ENCODE measurements at places on chromosomes 16 and 17.
A peak's percentile ranks its signal among the peaks of the same experiment; 100 is the strongest.

DNA sequence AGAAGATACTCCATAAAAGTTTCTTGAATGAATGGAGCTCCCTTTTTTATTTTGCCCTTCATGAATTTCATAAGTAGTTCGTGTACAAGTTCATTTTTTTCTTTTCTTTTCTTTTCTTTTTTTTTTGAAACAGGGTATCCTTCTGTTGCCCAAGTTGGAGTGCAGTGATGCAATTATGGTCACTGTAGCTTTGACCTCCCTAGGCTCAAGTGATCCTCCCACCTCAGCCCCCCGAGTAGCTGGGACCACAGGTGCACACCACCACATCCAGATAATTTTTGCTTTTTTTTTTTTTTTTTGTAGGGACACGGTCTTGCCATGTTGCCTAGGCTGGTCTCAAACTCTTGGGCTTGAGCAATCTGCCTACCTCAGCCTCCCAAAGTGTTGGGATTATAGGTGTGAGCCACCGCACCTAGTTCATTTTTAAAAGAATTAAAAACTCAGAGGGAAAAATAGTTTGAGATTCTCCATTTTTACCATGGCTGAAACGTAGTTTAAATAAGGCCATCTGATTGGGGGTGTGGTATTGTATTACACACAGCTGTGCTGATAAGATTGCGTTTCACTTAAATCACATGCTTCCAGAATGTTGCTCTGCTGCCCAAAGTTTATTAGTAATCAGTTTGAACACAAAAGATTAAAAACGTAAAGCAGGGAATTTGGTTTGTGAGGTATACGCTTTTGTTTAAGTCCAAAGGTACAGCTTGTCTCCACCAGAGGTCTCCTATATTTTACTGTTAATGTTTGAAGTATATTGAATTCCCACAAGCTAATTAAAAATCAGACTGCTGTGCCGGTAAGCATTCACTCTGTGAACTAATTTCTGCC lies 154.1 kb downstream of the SOCS1 start:
- no peak for DNase-seq

GRCh38 chr16:35298460-35299243 lies 1839.2 kb downstream of the TP53TG3F start:
- DNase-seq: no peak

- DNase-seq: no peak
Observed at GRCh38 chr17:80619535-80620235, 75.0 kb downstream of the RPTOR start.

DNA sequence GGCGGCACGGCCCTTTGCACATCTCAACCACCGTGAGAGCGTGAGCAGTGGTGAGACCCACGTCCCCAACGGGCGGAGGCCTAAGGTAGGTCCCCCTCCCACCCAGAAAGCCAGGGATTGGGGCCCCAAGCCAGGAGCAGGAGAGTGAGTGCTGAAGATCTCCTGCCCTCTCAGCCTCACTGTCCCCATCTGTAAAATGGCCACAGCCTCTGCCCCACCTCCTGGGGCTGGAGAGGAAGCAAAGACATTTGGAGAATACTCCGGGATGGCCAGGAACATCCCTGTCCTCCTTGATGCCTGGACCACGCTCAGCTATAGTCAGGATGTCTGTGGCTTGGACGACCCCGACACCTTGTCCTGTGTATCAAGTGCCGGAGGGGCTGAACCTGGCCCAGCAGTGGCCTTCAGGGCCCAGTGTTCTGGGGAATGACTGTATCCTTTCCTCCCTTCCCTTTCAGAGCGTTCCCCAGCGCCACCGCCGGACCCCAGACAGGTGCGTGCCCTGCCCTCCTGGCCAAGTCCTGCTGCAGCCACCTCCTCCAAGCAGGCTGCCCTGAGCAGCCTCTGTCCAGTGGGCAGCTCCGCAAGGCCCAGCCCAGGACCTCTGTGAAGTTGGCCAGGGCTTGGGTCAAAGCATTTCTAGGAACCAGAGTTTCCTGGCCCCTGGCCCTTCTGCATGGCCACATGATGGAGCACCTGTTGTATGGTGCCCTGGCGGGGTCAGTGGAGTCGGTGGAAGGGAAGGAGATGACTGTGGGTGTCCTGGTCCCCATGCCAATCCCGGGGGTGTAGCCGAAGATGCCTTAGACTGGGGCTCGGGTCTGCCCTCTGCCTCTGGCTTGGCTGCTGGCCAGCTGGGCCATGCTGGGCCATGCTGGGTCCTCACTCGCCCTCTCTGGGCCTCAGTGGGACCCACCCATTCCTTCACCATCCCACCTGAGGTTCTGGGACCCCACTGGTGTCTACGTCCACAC lies 38.4 kb downstream of the ADCY7 start:
- DNase-seq: no peak

- DNase-seq: no peak
Observed at GRCh38 chr16:15616475-15617165, 26.3 kb downstream of the MARF1 start.

- no peak for DNase-seq
Observed at GRCh38 chr16:11165894-11166665, 89.9 kb downstream of the SOCS1 start.

GRCh38 chr17:38750312-38751121 lies 2.0 kb upstream of the PSMB3 start:
- DNase-seq: no peak

- peak; percentile 40 for DNase-seq
Observed at GRCh38 chr16:89828199-89828869, at the start of gene SPIRE2. Gene SPIRE2, plus strand, starts transcription at chr16:89828475. Its CDS starts 76 bp downstream, at chr16:89828551.

DNA sequence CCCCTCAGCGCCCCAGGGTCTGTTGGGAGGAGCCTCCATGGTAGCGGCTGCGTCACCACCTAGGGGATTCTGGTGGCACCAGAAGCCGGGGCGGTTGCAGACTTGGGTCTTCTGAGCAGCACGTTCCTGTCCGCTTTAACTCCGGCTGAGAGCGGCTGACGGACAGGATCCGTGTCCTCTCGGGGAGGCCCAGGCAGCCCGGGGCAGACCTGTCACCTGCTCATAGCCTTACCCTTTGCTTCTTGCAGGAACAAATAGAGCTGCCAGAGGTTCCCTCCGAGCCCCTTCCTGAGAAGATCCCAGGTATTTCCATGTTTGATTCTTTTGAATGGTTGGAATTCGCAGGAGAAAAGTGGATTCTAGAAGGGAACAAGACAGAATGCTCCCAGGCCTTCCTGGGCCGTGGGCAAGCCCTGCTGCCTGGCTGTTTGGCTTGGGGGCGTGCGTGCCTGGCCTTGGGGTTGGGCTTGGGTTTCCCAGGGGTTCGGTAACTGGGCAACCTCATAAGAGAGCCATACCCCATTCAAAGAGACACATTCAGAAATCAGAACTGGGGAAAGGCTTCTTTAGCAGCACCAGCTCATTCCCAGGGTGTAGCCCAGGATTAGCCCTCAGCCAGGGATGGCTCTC lies 6.6 kb downstream of the CHMP6 start:
- no peak for DNase-seq

- no peak for DNase-seq
Observed at GRCh38 chr17:37168731-37169353, 206.9 kb upstream of the C17orf78 start.

DNA sequence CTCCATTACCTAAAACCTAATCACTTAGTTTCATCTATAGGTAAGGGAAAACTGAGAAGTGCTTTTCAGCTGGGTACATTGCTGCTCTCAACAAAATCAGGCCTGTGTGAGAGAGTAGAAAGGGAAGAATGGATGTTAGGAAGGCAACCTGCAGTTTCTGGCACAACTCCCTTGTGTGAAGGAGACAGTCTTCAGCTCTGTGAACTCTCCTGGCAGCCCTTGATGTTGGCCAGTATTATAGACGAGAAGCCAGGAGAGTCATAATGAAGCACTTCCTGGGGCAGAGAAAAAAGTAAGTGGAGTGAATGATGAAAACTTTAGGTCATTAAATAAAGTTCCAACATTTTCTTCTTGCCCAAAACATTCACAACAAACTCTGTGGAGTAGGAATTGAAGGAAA lies 260.1 kb downstream of the IRX3 start:
- no peak for DNase-seq

GRCh38 chr17:77594416-77595209 lies 363.9 kb upstream of the TNRC6C start:
- DNase-seq: no peak

DNA sequence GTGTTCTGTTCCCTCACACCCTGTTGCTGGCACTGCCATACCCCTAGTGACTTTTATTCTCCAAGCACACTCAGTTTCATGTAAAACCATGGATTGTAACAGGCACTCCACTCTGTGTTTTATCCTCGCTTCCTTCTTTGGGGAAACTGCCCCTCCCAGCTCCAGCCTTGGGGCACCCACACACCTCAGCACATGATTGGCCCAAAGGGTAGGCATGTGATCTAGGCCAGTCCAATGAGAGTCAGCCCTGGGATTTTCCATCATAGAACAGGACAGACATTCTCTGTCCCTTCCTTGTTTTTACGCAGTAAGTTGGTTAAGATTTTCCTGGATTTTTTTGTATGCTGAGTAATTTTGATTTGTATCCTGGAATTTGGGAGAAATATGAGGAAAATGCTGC lies 115.4 kb downstream of the C16orf95 start:
- DNase-seq: no peak

DNA sequence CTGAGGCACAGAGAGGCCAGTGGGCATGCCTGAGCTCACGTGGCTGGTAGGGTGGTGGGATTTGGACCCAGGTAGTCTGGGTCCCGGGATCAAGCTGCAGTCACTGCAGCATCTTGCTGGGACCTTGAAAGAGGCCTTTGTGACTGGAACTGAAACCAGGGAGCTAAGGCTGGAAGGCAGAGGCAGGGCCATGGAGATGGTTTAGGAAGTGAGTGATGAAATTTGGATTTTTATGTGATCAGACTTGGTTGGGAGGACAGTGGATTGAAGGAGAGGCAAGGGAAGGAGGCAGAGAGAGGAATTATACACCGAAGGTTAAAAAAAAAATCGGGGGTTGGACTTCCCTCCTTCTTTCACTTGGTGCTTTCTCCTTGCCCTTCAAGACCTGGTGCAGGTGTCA lies 255.4 kb upstream of the CACNG5 start:
- DNase-seq: no peak

- no peak for DNase-seq
Observed at GRCh38 chr17:7416323-7416722, 3.8 kb upstream of the SPEM1 start.

- DNase-seq: no peak
Observed at GRCh38 chr17:75490173-75490743, 25.1 kb downstream of the CASKIN2 start.

DNA sequence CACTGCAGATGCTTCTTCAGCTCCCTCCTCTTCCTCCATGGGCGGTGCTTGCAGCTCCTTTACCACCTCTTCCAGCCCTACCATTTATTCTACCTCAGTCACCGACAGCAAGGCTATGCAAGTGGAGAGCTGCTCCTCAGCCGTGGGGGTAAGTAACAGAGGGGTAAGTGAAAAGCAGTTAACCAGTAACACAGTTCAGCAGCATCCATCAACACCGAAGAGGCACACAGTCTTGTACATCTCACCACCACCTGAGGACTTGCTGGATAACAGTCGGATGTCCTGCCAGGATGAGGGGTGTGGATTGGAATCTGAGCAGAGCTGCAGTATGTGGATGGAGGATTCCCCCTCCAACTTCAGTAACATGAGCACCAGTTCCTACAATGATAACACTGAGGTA lies 79.3 kb downstream of the NQO1 start:
- no peak for DNase-seq

DNA sequence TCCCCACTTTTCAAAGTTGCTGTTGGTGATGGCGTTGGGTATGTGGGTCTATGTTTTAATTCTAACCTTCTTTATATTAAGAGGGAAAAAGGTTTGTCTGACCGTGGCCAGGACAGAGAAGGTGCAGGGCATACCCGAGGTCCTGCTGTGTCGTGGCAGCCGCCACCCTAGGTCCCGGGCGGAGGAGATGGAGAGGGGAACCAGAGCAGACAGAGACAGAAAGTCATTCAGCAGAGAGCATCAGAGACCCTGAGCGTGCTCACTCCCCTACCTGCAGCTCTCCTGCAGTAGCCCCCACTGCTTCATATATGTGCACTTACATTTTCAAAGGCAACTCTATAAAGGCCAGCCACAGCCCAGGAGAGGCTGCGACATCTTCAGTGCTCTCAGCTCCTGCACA lies 327.2 kb upstream of the TNRC6C start:
- no peak for DNase-seq

DNA sequence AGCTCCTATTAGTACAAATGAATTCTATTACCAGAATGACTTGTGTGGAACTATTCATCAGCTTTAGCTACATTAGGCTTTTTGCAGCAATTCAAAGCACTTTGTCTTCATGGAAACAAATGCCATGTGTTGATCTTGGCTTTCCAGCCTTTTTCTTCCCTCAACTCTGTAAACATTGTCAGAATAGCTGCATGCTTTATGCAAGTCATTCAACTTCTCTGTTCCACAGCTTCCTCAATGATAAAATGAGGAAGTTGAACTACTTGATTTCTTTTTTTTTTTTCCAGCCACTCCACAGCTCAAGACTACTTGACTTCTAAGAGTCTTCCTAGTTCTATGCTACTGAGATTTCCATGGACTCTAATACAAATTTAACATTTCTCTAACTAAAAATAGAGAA lies 41.1 kb downstream of the KIAA0753 start:
- no peak for DNase-seq

- no peak for DNase-seq
Observed at GRCh38 chr17:78034429-78035091, 76.1 kb downstream of the TNRC6C start.

DNA sequence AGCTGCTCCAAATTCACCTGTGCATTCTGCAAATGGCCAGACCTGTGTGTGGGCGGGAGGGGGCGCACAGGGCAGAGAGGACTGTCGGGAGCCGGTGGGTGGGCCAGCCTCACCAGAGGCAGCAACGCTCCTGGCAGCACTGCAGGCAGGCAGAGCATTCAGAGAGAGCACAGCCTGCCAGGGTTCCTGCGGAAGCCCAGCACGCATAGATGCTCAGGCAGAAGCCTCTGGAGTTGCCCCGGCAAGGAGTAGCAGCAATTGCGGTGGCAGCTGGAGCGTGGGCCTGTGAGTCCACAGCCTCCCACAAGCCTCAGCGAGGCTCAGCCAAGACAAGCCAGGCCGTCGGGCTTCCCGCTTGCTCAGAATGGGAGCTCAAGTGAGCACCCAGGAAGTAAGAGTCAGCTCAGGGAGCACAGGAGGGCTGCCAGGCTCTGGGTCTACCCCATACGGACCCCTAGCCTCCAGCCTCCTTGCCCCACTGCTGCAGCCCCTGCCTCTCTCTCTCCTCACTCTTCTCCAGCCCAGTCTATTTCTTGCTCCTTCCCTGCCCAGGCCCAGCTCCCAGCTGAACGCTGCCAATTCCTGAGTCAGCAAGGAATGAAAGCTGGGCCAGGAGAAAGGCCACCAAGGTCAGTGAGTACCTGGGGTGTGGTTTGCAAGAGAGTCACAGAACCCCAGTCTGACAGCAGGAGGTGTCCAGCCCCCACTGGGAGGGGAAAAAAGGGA lies 9.6 kb downstream of the EMC6 start:
- DNase-seq: no peak

GRCh38 chr16:14289692-14290340 lies 218.7 kb downstream of the MRTFB start:
- no peak for DNase-seq

GRCh38 chr16:73432850-73433730 lies 385.2 kb upstream of the ZFHX3 start:
- DNase-seq: no peak

- DNase-seq: no peak
Observed at GRCh38 chr16:68367030-68367429, 56.2 kb downstream of the PRMT7 start.

Measured in stimulated activated CD8-positive, alpha-beta memory T cell treated with anti-CD3 and anti-CD28 coated beads, Interleukin-15, amount 100 ng/mL, for 4 hours (primary cell).